ENCODE measurements at places on chromosomes 11 and 22.

DNA sequence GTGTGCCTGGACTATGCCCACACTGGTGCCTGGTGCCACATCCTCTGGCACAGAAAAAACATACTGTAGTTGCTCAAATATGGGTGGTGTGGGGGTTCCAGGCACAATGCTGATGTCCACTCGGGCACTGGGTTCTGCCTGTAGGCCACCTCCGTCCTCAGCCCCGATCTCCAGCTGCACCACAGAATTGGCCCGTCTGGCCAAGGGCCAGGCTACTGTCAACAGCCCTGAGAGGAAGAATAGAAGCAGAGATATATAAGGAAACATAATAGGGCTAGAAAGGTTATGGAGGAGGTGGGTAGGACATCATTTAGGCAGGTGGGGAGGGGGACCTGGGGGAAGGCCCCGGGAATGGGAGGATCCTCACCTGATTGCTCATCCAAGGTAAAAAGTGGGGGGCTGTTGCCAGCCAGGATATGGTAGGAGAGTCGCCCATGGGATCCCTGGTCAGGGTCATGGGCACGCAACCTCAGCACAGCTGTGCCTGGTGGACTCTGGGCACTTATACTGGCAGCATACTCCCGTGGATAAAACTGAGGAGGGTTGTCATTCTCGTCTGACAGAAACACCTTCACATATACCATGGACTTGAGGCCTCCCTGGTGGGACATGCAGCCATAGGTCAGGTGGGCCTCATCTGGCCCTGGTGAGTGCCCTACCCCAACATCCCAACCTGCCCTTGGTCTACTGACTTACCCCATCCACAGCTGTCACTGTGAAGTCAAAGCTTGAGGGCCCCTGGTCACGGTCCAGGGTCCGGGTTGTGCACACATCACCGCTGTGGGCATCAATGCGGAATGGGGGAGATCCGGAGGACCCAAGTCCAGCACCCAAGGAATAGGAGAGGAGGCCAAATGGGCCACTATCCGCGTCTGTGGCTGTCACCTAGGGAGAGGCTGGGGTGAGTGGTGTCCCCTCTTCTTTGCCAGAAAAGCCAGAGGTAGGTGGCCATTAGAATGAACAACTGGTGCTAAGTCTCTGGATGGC lies 14.5 kb upstream of the TPP1 start:
- no peak for DNase-seq

GRCh38 chr22:26271427-26271826 lies 102.2 kb downstream of the SEZ6L start:
- no peak for DNase-seq

GRCh38 chr11:47396049-47396320 lies 12.4 kb upstream of the SLC39A13 start:
- no peak for DNase-seq

GRCh38 chr11:63599211-63600122 lies 14.8 kb downstream of the PLAAT3 start:
- no peak for DNase-seq

- no peak for DNase-seq
These were observed 38.6 kb downstream of the PPP6R3 start for GRCh38 chr11:68498903-68499883.

- DNase-seq = no peak
These were observed 597.1 kb downstream of the BUD13 start for GRCh38 chr11:116175707-116176106.

GRCh38 chr22:38167988-38168407 lies 13.6 kb downstream of the PLA2G6 start:
- no peak for DNase-seq

All from activated CD4-positive, CD25-positive, alpha-beta regulatory T cell (primary cell).